ENCODE measurements at places on chromosomes 5 and 9. TPM values are rescaled to one million over a fixed set of nuclear protein-coding genes. Genes with fewer than 3 reads are reported as not detected.

Gene ARSI
- total RNA-seq, result not detected

Gene FIBCD1
- total RNA-seq, result not detected

- no peaks in the 10 kb centered on the region for H3K36me3 ChIP-seq
- H3K27ac ChIP-seq, result no peak overlapping the region
- H3K27me3 ChIP-seq, result no peaks in the 10 kb centered on the region
- H3K4me3 ChIP-seq, result no peak overlapping the region
Measured at GRCh38 chr5:11224436-11225187, 463.6 kb upstream of the DAP start.

- H3K27ac ChIP-seq, result no peak overlapping the region
- no peak overlapping the region for H3K4me3 ChIP-seq
Measured at GRCh38 chr5:152379331-152379730, 25.7 kb downstream of the NMUR2 start.
